Uterus (tissue), 4 donors: ENCODE measurements at places on chromosomes 2 and 18. TPM values are rescaled to one million over a fixed set of nuclear protein-coding genes. Genes with fewer than 3 reads are reported as not detected.

- no peak for DNase-seq
These were observed 235.9 kb downstream of the TFCP2L1 start for GRCh38 chr2:121049131-121049530.

DNA sequence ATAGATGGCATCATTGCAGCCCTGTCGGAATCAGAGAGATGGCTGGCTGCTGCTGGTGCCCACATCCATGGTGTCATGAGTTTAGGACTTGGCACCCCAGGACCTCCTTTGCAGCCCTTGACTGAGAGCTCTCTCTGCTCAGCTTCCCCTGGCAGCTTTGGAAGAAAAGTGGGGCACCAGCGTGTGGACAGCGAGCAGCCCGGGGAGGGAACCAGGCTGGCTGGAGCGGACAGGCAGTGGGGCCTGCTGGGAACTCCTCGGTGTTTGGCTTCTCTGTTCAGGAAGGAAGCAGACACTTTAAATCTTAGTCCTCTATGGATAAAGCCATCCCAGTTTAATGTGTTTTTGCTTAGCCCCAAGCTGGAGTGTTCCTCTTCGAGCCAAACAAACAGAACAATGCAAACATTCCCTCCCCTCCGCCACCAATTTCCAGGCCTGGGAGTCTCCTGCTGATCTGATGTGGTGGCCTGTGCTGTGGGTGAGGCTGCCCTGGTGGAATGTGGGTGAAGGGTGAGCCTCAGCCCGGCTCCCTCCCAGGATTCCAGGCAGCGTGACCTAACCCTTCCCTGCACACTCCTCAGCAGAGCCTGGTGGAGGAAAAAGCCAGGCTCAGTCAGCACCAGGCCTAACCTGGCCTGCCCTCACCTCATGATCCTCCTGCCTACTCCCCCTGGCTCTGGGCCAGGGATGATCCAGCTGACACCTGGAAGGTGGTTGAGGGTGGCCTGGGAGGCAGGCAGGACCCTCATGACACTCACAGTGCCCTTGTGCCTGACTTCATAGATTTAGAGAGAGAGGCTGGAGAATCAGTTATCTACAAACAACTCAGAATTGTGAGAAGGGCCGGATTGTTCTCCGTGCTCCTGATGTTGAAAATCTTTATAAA, 21.6 kb upstream of the ITGB6 start:
- DNase-seq, result peak; percentile 60

The KLHL30 gene
- not detected for total RNA-seq

DNA sequence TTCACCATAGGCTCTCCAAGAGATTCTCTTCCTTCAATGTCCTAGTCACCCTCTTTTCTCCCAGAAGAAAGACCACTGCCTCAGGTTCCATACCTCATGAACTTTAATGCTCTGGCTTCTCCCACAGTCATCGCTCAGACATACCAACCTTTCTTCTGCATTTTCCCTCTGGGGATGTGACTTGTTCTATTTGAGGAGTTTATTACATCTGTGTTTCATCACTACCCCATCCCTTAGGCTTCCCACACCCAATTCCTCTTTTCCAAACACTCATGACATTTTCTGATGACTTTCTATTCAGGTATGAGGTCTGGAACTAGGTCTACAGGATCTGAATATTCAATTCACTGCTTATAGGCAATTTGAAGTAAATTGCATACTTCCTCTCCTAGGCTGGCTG, 298.6 kb upstream of the MAP2 start:
- no peak for DNase-seq

DNA sequence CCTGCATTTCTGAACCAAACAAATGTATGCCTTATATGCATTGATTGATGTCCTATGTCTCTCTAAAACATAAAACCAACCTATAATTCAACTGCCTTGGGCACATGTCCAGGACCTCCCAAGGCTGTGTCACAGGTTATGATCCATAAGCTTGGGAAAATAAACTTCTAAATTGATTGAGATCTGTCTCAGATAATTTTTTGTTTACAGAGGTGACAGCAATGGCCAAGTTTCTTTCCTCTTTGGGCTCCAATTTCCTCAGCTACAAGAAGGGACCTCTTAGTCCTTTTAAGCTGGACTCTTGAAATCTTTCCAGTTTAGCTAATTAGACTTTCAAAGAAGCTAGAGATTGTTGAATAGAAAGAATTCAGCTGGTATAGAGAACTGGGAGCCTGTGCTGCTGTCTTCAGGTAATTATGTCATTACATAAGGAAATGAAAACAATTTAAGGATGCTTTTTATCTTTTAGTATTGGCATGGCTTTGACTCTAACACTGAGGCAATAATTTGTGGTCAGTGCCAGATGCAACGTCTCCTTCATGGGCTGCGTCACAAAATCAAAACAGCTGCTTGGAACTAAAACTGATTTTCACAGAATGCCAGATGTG, 412.1 kb upstream of the TRIB2 start:
- no peak for DNase-seq

The REG1B gene
- not detected for total RNA-seq

GRCh38 chr2:57880446-57880845, 166.2 kb upstream of the VRK2 start:
- DNase-seq, result no peak

The KIF5C gene
- total RNA-seq, result 11.0 TPM

DNA sequence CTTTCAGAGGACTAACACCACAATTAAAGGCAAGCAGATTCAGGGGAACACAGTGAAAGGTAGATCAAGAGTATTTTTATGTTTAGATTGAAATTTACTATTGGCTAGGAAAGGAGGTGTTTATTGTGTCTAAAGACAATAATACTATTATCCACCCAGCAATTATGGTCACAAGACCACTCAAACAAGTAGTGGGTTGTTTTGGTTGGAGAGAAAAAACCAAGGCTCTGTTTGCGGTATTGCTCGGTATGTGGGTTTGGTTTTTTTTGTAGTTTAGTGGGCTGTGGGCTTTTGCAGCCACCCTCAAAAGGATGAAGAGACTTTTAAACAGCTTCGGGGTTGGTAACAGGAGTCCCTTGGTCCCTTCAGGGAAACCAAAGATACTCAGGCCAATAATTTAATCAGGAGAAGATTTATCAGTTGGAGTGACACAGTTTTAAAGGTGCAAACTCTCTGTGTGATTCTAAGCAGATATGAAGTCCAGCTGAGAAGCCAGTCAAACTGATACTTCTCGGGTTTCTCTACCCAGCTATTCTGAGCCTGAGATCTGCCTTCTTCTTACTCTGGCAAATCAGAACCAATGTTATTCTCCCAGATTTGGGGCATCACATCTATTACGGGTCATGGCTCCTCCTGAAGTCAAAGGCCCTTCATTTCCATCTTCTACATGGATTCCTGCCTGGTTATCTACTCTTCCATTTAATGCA, 55.3 kb downstream of the DCC start:
- DNase-seq, result no peak

DNA sequence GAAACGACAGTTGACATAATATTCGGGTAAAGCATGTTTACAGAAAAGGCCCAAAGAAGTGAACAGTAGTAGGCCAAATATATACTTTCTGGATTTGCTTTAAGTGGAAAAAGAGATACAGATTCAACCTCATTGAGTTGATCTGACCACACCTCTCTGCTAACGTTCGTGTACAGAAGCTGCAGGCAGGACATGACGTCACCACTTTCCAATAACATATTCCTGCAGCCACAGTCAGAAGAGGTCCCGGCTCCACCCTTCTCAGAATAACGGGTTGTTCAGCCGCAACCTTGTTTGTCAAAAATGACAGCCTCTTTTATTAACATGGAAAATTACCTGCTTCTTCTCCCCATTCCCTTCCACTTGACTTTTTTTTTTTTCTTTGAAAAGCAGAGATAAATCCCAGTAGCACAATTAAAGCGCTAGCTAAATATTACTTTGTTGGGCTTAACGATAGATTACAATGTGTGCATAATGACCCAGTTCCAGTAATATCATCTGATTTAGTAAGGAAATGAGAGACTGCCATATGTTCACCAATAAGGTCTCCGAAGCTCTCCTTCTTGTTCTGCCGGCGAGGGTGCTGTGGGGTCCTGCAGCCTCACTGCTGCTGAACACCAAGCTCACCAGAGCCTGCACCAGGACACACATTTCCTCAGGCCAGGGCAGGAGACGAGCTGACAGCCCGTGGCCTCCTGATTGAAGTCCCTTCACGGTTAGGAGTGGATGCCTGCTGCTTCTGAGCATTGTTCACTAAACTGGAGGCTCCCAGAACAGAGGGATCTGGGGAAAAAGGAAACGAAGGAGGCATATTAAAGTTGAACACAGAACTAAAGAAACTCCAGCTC, 451.0 kb upstream of the SALL3 start:
- no peak for DNase-seq

GRCh38 chr2:12110481-12110880, 364.0 kb downstream of the LPIN1 start:
- no peak for DNase-seq

DNA sequence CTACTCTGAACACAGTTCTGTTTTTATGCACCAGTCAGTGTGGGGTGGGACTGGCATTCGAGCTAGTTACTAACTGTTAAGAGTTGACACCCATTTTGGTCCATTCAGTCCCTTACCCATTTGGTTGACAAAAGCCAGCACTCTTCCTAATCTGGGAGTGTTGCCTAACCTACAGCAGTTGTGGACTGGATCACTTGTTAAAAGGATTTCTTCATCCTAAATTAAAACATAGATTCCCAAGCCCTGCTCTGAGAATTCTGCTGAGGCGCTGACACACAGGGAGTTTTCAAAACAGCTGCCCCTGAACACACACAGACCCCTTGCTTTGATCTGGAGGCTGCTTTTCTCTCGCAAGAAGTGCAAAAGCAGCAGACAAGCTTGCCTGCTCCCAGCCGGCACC, 6.4 kb downstream of the TIMM21 start:
- no peak for DNase-seq

The IMMT gene
- total RNA-seq, result 48.5 TPM

The NAT8 gene
- total RNA-seq, result 0.62 TPM

- no peak for DNase-seq
These were observed 40.8 kb upstream of the PPP1R1C start for GRCh38 chr2:181944914-181945291.

The PCARE gene
- total RNA-seq, result not detected

GRCh38 chr2:232333361-232334135, 45.0 kb upstream of the ALPP start:
- no peak for DNase-seq

GRCh38 chr2:128452024-128452411, 133.3 kb upstream of the HS6ST1 start:
- DNase-seq, result no peak

DNA sequence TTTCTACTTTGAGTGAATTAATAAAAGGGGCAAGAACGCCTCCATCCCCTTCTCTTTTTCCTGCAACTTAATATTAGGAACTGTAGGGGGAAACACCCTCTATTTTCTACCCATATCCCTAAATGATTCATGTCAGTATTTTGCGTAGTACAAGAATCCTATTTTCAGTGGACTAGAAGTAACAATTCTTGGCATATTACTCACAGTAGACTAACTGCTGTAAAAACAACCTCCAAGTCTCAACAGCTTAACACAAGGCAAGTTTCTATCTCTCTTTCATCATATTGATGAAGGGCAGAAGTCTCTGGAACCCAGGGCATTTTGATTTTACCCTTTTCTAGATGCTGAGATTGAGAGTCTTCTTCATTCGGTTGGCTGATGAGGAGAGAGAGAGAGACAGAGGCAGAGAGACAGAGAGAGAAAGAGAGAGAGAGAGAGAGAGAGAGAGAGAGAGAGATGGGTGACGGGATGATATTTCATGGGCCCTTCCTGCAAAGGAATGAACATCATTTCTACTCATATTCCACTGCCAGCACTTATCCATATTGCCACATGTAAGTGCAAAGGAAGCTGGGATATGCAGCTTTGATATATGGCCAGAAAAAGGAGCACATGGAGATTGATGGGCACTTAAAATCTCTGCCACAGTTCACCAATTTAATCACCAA, 481.6 kb downstream of the LPIN1 start:
- no peak for DNase-seq

DNA sequence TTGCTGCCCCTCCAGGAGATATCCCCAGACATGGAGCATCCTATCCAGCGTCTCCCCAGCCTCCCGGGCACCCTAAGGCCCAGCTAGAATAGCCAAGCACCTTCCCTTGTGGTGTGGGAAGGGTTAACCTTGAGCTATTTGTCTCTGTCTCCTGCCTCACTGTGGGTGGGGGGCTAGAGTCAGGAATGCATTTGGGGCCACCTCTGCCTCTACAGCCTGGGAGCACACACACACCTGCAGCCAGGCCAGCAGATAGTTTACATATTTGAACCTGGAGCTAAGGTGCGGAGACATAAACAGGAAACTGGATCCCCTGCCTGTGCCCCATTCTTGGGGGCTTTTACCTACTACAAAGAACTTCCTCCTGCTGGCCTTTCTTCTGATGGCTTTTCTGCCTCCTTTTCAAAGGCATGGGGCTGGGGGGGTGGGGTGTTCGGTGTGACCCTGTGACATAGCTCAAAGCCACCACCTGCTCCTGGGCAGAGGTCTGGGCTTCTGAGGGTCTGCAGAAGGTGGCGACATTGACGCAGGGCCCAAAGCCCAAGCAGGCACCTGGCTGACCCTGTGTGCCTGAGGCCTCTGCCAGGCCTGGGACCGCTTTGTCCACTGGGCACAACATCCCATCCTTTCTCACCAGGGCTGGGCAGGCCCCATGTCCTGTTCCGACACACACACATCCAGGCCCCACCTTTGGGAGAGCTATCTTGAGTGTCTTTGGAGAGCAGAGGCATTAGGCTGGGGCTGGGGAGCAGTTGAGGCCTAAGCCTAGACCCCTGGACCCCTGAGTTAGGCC, 34.2 kb downstream of the EMX1 start:
- no peak for DNase-seq

The ERBB4 gene
- total RNA-seq, result 0.59 TPM

The TM4SF20 gene
- total RNA-seq, result not detected

DNA sequence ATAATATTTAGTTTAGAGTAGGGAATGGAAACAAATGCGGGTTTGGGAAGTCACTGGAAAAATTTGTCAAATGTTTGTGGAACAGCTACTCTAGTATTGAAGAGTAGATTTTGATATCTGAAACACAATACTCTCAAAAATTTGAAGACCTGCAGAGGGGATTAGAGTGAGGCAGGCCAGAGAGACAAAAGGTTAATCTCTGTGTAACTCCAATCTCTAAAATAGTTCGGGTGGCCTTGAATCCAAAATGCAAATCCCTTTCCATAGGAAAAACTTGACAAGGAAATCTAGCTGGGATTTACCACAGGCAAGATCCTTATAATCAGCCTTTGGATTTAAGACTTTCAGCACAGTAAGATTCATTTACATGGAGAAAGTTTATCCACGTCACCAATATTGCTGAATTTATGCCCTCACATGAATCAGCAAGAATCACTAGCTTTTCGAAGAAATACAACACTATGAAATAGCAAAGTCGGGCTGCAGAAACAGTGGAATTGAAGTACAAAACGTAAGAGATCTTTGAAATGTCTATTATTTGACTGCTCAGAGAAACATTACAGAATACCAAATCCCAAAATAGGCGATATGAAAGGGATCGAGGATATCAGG, 423.7 kb upstream of the ZNF804A start:
- no peak for DNase-seq

DNA sequence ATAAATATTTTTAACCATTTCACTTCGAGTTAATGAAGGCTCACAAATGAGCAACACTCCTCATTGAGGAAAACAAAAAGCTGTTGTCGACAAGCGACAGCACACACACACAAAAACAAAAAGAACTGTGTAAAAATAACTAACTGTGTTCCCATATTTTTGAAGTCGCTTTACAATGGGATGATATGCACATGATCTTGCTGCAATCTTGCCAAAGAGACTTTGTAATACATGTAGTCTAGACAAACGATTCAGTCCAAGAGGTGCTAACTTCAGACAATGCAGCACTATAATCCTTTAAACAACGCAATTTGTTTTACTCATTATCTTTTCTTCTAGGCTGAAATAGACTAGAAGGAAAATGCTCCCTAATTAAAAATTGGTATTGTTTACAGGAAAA, 7.2 kb upstream of the USP34 start:
- DNase-seq, result no peak

GRCh38 chr2:219643788-219644398, 16.5 kb downstream of the SLC4A3 start:
- DNase-seq, result no peak
